ENCODE measurements at places on chromosomes 7 and 10.
A peak's percentile ranks its signal among the peaks of the same experiment; 100 is the strongest.

- no peak for DNase-seq
Measured at GRCh38 chr7:7970531-7971307, 2.1 kb downstream of the GLCCI1 start.

DNA sequence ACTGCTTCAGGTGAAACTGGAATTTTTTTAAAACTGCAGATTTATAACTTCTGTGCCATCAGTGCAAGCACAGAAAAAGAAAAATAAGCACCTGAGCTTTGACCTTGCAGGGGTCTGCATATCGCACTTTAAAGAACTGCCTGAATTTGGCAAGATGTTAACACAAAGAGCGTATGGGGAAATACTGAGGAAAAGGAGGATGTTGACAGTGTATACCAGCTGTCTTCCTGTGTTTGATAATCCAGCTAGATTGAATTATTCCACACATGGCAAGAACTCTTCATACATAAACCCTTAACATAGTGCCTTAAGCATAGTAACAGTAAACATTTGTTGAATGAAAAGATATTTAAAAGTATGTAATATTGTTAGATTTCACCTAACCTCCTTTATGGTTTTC lies 30.0 kb downstream of the SMC3 start:
- DNase-seq: no peak

DNA sequence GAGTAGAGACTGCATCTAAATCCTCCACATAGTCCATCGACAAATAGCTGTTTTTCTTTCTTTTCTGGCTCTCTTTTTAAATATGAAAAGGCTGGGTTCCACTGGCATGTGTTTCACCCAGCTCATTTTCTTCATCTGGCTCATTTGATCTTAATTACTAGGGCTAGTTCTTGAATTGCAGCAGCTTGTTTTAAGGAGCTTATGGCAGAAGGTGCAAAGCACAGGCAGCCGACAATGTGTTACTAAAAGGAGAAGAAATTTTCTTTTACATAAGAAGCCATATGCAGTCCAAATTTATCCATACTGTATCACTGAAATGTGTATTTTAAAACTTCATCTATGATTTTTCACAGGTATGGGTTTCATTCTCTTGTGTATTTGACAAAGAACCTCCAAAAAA lies 205.6 kb upstream of the PTER start:
- no peak for DNase-seq

DNA sequence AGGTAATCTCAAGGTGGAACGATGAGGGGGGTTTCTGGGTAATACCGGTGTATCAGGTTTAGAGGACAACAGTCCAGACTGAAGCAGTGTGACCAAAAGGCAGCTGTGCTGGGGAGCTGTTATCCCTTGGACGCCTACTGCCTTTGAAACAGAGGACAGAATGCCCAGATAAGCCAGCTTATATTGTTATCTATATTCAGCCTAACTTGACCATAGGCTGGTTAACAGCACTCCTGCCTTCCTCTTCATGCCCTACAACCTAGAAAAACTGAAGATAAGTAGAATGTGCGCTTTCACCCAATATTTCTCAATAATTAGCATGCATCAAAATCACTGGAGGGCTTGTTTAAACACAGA lies 44.9 kb downstream of the IL6 start:
- DNase-seq: no peak

DNA sequence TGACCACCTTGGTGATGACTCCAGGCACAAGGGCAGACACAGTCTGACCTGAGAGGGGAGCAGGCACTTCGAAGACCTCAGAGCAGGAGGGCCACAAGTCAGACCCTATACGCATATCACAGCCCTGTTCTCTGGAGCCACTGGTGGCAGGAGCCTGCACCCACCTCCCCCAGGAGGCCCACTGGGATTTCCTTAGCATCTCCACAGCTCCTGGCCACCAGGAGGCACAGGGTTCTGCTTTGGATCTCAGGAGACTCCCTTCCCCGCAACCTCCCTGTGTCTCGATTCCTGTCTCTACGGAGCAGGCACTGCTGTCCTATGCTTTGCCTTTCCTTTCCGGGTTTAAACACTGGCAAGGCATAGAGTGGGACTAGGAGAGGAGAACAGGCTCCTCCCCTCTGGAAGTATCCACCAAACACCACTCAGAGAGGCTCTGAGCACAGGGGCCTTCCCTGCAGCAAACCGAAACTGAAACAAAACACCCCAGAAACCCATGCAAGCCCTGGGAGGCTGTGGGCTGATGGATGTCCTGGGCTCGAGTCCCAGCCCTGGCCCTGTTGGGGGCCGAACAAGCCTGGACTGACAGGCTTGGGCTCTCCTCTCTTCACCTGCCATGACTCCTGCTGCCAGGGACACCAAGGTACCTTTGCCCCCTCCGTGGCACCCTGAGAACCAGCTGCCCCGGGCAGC lies 166.3 kb downstream of the NEURL1 start:
- peak; percentile 81 for DNase-seq

- peak; percentile 17 for DNase-seq
Measured at GRCh38 chr7:135189221-135189662, 18.7 kb upstream of the CYREN start.

DNA sequence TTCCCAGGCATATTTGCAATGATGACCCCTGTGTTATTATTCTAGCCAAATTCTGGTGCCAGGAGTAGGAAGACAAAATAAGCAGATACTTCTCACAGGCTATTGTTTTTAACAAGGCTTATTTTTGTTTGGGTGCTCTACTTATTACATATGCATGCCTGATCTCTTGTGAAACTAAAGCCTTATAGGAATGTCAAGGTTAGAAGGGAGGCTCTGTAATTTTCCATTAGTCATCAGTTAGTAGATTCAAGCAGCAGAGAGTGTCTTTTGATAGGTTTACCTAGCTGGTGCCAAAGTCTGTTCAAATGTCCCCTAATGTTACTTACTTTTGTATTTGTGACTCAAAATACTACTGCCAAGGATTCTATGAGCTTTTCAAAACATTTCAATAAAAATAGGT lies 11.7 kb upstream of the TMEM106B start:
- no peak for DNase-seq

DNA sequence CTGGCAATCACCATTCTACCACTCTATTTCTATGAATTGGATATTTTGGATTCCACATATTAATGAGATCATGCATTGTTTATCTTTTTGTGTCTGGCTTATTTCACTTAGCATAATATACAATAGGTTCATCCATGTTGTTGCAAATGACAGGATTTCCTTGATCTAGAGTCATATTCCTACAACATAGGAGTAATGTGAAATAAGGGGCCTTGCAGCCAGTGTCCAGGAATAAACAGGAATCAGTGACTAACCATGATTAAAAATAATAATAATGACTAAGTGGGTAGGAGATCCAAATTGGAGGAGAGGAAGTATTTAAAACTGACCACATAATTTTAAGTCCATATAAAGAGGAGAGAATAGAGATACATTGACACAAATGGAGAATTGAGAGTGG lies 49.9 kb downstream of the SCIN start:
- no peak for DNase-seq
